ENCODE measurements at places on chromosomes 13 and 19. TPM values are rescaled to one million over a fixed set of nuclear protein-coding genes. Genes with fewer than 3 reads are reported as not detected.

The CCL25 gene
- not detected for total RNA-seq

The ZNF490 gene
- 5.6 TPM for total RNA-seq

The RFC3 gene
- total RNA-seq: 6.8 TPM

The CRX gene
- not detected for total RNA-seq

The LSM7 gene
- 111 TPM for total RNA-seq

The NMRK2 gene
- not detected for total RNA-seq

The PCDH17 gene
- total RNA-seq: under 0.01 TPM

The KLK6 gene
- not detected for total RNA-seq

The TMEM150B gene
- 2.0 TPM for total RNA-seq

The RGL3 gene
- total RNA-seq: not detected

The SLAIN1 gene
- 81.9 TPM for total RNA-seq

The ZNF135 gene
- total RNA-seq: 0.84 TPM

The SSC5D gene
- 0.10 TPM for total RNA-seq

Data from mononuclear cell (primary cell).